ENCODE measurements at places on chromosomes 4 and X. TPM values are rescaled to one million over a fixed set of nuclear protein-coding genes. Genes with fewer than 3 reads are reported as not detected.
A peak's percentile ranks its signal among the peaks of the same experiment; 100 is the strongest.

GRCh38 chrX:16733013-16733412 is 13.6 kb downstream of the SYAP1 start:
- no peak for DNase-seq
- H3K4me3 ChIP-seq: no peak overlapping the region
- no peaks in the 10 kb centered on the region for H3K4me1 ChIP-seq
- H3K36me3 ChIP-seq: no peaks in the 10 kb centered on the region
- no peak overlapping the region for H3K27ac ChIP-seq

- no peaks in the 10 kb centered on the region for H3K4me1 ChIP-seq
- DNase-seq: no peak
- H3K27me3 ChIP-seq: no peaks in the 10 kb centered on the region
- no peak overlapping the region for H3K4me3 ChIP-seq
- H3K36me3 ChIP-seq: no peaks in the 10 kb centered on the region
Observed at GRCh38 chr4:64777286-64777685, 368.0 kb upstream of the TECRL start.

- DNase-seq: no peak
- H3K4me1 ChIP-seq: no peaks in the 10 kb centered on the region
- no peaks in the 10 kb centered on the region for H3K27me3 ChIP-seq
Observed at GRCh38 chr4:92106816-92107215, 196.9 kb upstream of the GRID2 start.

DNA sequence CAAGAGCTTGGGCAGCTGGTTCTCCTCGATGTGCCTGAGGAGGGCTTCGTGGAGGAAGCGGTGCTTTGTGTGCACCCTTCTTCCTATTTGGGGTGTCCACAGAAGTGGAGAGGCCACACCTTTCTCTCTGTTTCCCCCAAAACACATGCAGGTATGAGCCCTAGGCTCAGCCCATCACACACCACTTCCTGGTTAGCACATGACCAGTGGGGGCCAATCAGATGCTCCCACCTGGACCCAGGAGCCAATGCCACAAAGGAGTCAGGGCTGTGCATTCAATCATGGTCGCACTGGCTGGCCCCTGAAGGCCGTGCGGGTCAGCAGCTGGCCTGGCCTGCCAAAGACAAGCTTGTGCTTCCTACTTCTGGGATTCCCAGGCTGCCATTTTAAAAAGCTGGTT is 51.4 kb downstream of the PPP2R2C start:
- no peaks in the 10 kb centered on the region for H3K4me1 ChIP-seq
- no peak overlapping the region for H3K4me3 ChIP-seq

GRCh38 chr4:1505511-1506460 is 99.5 kb upstream of the NKX1-1 start:
- no peak for DNase-seq
- H3K4me3 ChIP-seq: no peak overlapping the region
- H3K27me3 ChIP-seq: no peaks in the 10 kb centered on the region
- H3K36me3 ChIP-seq: no peaks in the 10 kb centered on the region
- no peaks in the 10 kb centered on the region for H3K4me1 ChIP-seq

- no peaks in the 10 kb centered on the region for H3K4me1 ChIP-seq
- no peak for DNase-seq
- no peak overlapping the region for H3K27ac ChIP-seq
- no peak overlapping the region for H3K4me3 ChIP-seq
Observed at GRCh38 chr4:105619188-105619931, 66.9 kb downstream of the ARHGEF38 start.

DNA sequence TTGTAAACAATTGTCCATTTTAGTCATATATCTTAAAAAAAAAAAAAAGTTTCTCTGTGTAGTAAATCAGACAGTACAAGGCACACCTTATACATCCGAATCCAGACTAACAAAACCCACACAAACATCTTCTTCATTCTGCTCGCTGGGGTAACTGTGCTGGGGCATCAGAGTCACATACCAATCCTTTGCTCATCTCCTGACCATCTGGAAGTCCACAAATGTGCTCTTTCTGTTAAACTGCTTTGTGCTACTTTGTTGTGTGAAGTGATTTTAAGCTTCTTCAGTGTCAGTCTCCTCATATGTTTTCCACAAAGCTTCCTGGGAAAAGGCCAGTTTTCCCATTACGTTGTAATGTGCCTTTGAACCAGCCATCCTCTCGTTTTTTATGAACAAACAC is 86.2 kb upstream of the CBR4 start:
- H3K27ac ChIP-seq: no peak overlapping the region
- no peak overlapping the region for H3K4me3 ChIP-seq
- no peaks in the 10 kb centered on the region for H3K36me3 ChIP-seq

DNA sequence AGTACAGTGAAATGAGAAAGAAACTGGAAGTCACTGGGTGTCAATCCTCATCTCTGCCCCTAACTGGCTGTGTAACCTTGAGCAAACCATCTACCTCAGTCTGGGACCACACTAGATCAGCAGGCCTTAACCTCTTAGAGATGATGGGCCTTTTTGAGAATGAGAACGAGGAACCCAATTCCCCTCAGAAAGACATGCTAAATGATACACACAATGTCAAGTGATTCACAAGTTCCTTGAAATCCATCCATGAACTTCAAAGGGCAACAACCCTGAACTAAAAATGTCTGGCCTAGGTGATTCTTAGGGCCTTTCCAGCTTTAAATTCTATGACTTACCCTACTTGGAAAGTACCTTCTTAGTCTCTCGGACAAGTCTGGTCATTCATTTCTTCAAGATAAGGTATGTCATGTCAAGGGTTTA is 47.4 kb downstream of the ACSL4 start:
- H3K27me3 ChIP-seq: no peaks in the 10 kb centered on the region

DNA sequence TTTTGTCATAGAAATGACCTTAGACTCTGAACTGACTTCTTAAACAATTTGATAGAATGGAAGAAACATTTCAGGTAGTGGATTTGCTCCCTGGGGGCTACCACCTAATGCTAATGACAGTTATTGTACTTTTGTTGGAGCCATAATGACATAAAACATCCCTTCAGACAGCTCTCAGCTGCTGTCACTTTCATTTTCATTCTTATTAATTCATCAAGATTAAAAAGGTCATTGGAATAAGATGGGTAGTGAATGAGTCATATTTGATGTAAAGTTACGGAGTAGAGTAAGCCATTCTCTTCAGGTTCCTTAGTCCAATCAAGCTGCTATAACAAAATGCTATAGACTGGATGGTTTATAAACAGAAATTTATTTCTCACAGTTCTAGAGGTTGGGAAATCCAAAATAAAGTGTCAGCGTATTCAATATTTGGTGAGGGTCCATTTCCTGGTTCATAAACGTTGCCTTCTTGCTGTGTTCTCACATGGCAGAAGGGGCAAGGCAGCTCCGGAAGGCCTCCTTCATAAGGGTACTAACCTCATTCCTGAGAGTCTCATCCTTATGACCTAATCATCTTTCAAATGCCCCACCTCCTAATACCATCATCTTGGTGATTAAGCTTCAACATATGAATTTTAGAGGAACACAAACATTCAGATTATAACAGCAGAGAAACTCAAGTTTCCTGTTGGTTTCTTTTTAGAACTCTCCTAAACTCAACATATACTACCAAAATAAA is 268.5 kb downstream of the ARAP2 start:
- H3K36me3 ChIP-seq: no peaks in the 10 kb centered on the region
- H3K4me1 ChIP-seq: no peaks in the 10 kb centered on the region
- H3K27me3 ChIP-seq: no peaks in the 10 kb centered on the region
- no peak overlapping the region for H3K4me3 ChIP-seq
- DNase-seq: no peak

- no peaks in the 10 kb centered on the region for H3K4me1 ChIP-seq
- H3K27me3 ChIP-seq: no peaks in the 10 kb centered on the region
- no peak overlapping the region for H3K4me3 ChIP-seq
- DNase-seq: no peak
- H3K36me3 ChIP-seq: no peaks in the 10 kb centered on the region
- peak overlapping the region; percentile 23 for H3K27ac ChIP-seq
Observed at GRCh38 chr4:159358226-159358625, 255.3 kb downstream of the RAPGEF2 start.

- H3K27ac ChIP-seq: no peak overlapping the region
- peaks cover 4% of the 10 kb centered on the region for H3K4me1 ChIP-seq
- H3K27me3 ChIP-seq: no peaks in the 10 kb centered on the region
- no peak for DNase-seq
- no peak overlapping the region for H3K4me3 ChIP-seq
- no peaks in the 10 kb centered on the region for H3K36me3 ChIP-seq
Observed at GRCh38 chr4:83390944-83391343, 56.3 kb upstream of the HPSE start.

DNA sequence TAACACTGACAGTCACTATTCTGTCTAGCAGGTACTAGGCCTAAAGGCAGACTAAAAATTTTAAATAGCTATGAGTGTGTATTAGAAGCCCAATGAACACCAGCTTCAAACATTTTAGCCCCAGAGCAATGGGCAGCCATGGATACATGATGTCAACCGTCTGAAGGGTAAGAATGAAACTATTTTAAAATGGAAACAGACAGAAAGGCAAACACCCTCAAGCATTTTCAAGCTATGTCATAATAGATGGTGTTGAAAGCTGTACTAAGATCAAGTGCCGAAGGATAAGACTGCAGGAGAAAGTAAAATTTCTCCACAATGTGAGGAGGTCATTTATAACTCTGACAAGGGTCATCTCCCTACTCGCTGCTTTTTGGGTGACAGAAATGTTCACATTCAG is 225.0 kb downstream of the COL25A1 start:
- H3K4me1 ChIP-seq: no peaks in the 10 kb centered on the region
- no peak overlapping the region for H3K27ac ChIP-seq
- DNase-seq: no peak

DNA sequence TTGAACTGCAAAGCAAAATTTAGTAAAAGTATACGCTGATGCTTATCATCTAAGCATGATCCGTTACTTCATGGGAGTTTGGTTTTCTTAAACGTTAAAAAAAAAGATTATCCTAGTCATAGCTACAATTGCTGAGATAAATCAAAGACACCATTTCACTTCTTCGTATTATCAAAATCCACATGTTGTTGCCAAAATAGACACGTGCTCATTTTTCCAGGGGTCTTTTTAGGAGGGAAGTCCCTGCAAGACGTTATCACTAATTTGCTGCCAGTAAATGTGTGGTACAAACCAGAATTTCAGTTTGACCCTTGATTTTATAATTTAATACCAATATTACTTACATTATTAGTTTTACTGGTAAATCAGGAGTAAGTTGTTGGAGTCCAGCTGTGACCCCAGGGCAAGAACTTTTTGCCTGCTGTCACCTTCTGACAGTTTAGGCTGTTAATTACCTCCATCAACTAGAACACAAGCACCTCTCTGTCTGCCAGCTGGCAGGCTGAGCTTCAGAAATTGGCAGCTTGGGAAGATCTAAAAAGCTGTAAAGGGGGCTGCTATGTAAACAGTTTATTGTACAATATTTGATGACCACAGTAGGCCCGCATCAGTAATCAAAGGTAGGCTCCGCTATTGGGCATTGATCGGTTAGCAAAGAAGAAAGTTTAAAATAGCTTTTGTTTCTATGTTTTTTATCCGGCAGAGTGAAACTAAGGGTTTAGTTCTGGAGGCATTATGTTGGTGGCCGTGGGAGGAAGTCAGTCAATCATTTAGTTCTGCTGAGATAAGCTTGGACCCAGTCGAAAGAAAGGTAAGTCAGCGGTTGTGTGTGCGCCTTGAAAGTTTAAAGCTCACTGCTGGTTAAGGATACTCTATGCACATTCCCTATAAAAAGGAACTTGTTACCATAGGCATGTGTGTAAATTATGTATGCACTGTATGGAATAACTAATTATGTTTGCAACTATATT is 196.4 kb downstream of the FBXO8 start:
- no peaks in the 10 kb centered on the region for H3K27me3 ChIP-seq
- H3K4me1 ChIP-seq: no peaks in the 10 kb centered on the region
- no peak overlapping the region for H3K27ac ChIP-seq
- no peak for DNase-seq
- no peaks in the 10 kb centered on the region for H3K36me3 ChIP-seq
- no peak overlapping the region for H3K4me3 ChIP-seq

DNA sequence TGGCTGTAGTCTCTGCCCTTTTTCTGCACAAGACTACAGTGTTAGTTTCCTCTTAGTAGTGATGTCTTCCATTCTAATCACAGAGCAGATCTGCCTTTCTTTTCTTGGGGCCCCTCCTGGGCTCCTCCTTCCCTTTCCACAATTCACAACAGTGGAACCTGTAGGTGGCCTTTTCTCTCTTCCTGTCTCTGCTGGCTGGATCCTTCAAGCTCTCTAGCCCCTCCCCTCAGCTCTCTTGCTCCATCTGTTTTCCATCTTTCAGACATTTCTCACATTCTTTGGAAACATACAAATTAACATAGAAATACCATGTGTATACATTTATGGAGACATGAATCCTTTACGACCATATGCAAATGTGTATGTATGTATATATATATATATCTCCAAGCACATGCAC is 304 bp upstream of the SPIN2A start:
- H3K27me3 ChIP-seq: no peaks in the 10 kb centered on the region
- H3K4me1 ChIP-seq: no peaks in the 10 kb centered on the region
- no peak overlapping the region for H3K4me3 ChIP-seq
- H3K27ac ChIP-seq: no peak overlapping the region
- no peaks in the 10 kb centered on the region for H3K36me3 ChIP-seq

GRCh38 chrX:2398064-2398656 is 102.6 kb downstream of the DHRSX start:
- DNase-seq: no peak
- H3K4me3 ChIP-seq: no peak overlapping the region
- H3K4me1 ChIP-seq: no peaks in the 10 kb centered on the region
- no peaks in the 10 kb centered on the region for H3K27me3 ChIP-seq
- no peaks in the 10 kb centered on the region for H3K36me3 ChIP-seq

- H3K27ac ChIP-seq: no peak overlapping the region
- no peaks in the 10 kb centered on the region for H3K27me3 ChIP-seq
- H3K36me3 ChIP-seq: no peaks in the 10 kb centered on the region
- no peaks in the 10 kb centered on the region for H3K4me1 ChIP-seq
- no peak overlapping the region for H3K4me3 ChIP-seq
Observed at GRCh38 chrX:41241962-41242361, 92.0 kb upstream of the DDX3X start.

GRCh38 chrX:23993012-23993633 is 33.9 kb downstream of the KLHL15 start:
- no peak overlapping the region for H3K4me3 ChIP-seq
- H3K4me1 ChIP-seq: no peaks in the 10 kb centered on the region
- H3K27me3 ChIP-seq: no peaks in the 10 kb centered on the region

Gene CLIC2
- 25.0 TPM for total RNA-seq

Gene CXorf65
- total RNA-seq: not detected

Gene RAB33A
- total RNA-seq: 1.5 TPM

Gene CCDC120
- 4.1 TPM for total RNA-seq

Gene HMX1
- total RNA-seq: not detected

Gene XK
- 1.5 TPM for total RNA-seq

Gene SRD5A3
- total RNA-seq: 4.1 TPM

Gene CLGN
- not detected for total RNA-seq

Gene TEX13B
- not detected for total RNA-seq

Gene CT45A1
- total RNA-seq: not detected

Gene F8A3
- total RNA-seq: not detected

Gene PPP4R3C
- not detected for total RNA-seq

Gene TRIM75
- total RNA-seq: not detected

Measured in uterus (tissue), 4 donors.